ENCODE measurements at places on chromosomes 6 and 20. TPM values are rescaled to one million over a fixed set of nuclear protein-coding genes. Genes with fewer than 3 reads are reported as not detected.

- peak; percentile 71 for DNase-seq
Measured at GRCh38 chr20:57428324-57429158, 37.3 kb downstream of the RBM38 start.

DNA sequence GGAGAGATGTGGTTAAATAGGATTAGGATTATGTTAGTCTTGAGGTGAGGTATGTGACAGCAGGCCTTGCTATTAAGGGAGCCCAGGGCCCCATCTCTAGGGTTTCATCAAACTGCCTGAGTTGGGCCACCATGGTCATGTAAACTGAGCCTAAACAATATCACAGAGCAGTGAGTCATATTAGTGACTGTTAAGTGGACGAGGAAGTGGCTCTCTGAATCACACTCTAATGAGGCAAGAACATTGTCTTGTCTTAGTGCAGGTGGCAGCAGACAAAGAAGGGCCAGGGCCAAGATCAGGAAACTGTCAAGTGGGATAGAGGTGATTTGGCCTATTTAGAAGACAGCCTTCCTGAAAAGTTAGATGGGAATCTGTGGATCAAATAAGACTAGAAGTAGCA is 23.1 kb downstream of the ENPP3 start:
- DNase-seq = no peak

GRCh38 chr6:70956451-70957283 is at the start of gene B3GAT2:
Gene B3GAT2, minus strand, starts transcription at chr6:70957060. Its CDS starts 631 bp downstream, at chr6:70956429.
- peak; percentile 78 for DNase-seq

- DNase-seq = no peak
Measured at GRCh38 chr20:9886227-9886626, 47.4 kb upstream of the PAK5 start.

GRCh38 chr20:37880726-37881591 is 22.0 kb upstream of the VSTM2L start:
- DNase-seq = no peak

GRCh38 chr20:35237486-35237885 is 11.0 kb downstream of the MMP24 start:
- DNase-seq = no peak

DNA sequence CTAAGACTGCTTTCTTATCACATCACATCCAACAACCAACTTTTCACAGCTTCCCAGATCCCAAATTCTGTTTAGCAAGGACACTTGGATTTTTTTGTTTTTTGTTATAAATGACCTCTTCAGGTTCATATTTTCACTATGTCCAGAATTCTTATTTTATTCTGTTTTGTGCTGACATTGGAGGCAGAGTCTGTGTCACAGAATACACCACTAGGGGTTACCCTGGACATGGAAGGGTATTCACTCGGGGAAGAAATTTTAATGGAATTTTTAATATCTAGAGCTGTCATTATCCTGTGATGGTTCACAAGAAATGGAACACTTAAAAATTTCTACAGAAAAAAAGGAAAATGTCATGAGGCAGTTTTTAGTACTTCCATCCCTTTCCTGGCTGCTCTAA is 12.0 kb upstream of the SLC2A12 start:
- DNase-seq = no peak

DNA sequence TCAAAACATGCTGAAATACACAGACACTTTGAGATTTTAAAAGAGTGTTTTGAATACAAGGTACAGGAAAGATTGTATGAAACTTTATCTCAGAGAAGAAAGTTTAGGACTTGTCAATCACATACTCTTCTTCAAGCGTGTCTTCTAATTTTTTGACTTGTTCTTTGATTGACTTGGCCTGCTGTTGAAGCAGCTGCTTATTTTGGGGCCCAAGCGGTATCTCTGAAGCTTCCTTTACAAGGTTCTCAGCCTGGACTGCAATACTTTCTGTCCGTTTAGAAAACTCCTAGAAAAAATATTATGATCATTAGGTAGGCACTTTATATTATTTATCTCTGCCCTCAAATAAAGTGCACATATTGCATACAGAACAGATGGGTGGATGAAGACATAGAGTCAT is 201.3 kb downstream of the SYNE1 start:
- DNase-seq = no peak

- DNase-seq = no peak
Measured at GRCh38 chr6:169320013-169320412, 66.4 kb upstream of the THBS2 start.

DNA sequence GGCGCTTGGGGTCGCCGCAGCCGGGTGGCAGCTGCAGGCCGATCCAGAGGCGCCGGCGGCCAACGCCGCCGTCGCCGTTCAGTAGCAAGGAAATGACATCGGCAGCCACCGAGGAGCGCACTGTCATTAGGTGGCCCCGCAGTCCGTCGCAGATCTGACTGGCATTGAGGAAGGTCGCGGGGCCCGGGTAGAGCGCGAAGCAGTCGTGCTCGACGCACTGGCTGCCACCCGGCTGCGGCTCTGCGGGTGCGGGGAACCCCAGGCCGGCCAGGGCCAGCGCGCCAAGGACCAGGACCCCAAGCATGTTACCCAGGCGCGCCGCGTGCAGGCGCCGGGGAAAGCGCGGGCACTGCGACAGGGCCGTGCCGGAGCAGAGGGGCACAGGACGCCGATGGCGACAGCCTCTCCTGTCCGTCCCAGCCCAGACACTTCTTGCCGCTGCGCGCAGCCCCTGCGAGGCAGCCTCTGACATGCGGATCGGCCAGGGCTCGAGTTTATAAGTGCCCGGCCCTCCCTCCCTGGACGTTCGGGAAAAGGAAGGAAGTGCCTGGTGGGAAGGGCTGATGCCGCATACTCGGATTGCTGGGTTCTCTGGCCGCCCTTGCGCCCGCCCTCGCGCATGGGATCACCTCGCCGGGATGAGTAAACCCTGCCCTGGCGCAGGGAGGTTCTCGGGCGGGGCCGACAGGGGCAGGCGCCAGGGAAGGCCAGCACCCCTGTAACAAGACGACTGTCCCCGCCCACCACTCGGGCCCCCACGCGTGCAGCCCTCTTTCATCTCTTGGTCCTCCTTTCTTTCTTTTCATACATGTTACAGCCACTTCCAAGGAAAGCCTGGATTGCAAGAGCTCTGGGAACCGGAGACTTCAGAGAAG is at the start of gene THBD:
Gene THBD, minus strand, starts transcription at position 472 of the 875 bp plus-strand sequence. Its CDS starts 168 bp downstream, at position 304.
- DNase-seq = peak; percentile 80

DNA sequence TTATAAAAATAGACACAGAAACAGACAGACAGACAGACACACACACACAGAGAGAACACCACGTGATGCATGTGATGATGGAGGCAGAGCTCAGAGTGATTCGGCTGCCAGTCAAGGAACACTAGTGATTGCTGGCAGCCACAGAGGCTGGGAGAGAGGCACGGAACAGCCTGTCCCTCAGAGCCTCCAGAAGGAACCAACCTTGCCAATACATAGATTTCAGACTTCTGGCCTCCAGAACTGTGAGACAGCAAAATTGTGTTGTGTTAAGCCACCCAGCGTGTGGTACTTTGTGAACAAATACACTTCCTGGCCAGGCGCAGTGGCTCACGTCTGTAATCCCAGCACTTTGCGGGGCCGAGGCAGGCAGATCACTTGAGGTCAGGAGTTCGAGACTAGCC is 9.5 kb upstream of the PARD6B start:
- no peak for DNase-seq

DNA sequence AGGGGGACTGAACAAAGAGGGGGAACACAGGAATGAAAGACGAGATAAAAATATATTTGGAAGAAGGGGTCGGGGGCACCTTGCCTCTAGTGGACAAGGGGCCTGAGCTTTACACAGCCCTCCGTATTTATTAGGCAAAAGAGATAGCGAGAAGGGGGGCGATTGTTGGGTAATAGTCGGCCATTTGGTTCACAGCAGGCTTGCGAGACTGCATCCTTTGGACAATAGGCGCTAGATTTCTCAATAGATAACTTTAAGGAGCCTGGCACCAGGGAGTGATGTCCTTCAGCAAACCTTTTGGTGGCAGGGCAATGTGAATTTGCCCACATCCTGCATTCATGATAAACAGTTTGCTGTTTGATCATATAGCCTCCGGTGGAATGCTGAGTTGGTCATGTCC is 3.0 kb upstream of the NANP start:
- DNase-seq = no peak

DNA sequence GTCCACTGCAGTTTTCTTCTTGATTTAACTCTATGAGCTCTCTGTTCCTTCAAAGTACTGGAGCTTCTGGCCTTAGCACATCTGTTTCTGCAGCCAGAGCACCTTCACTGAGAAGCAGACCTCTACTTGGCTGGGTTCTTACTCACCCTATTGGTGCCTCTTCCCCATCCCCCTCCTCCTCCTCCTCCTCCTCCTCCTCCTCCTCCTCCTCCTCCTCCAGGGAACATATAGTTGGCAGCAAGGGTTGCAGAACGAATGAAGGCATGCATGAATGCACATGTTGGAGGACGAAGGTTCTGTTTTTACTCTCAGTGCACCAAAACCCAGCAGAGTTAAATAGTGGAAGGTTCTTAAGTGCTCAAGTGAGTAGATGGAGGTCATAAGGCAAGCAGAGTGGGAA is 141.0 kb upstream of the ESR1 start:
- no peak for DNase-seq

- DNase-seq = peak; percentile 70
Measured at GRCh38 chr20:49914310-49915117, 815 bp downstream of the SPATA2 start.

DNA sequence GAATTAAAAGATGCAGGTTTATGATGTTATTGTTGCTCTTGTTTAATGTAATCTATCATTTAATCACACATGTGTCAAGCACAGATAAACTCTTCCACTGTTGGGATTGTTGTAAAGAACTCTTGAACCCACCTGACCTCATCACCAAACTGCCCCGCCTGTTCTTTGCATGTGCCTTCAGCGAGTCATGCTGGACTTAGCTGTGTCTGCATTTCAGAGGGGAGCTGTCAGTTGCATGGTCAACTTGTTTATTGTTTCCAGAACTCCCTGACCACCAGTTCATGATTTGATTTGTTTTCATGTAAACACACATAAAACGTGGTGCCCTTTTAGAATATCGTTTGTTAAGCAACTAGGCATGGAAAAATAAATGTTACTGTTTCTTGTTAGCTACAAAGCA is 93.6 kb downstream of the KHDC1L start:
- no peak for DNase-seq

GRCh38 chr20:45212836-45213235 is 6.0 kb downstream of the SEMG1 start:
- no peak for DNase-seq

DNA sequence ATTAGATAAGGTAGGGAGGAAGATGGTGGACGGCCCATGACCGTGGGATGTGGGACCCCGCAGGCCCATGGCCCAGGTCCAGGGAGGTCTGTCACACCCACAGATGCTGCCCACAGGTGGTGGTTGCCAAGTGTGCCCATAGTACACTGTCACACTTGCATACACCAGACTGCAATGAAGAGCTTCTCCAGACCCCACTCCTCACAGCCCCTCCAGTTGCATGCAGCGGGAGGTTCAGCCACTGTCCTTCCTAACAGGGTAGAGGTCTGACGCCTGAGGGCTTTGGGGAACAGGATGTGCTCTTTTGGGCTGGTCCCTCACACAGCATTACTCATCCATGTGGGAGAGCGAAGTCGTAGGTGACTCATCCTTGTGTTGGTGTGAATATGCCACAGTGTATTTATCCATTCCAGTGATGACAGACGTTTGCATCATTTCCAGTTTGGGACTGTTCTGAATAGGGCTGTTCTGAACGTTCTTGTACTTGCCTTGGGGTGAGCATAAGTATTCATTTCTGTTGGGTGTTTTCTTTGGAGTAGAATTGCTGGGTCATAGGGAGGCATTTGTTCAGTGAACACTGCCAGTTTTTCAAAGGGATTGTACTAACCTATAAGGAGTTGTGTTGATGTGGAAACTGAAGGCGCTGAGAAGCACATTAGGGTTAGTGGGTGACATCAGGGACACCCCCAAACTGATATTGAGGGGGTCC is 10.1 kb upstream of the PYGB start:
- no peak for DNase-seq

DNA sequence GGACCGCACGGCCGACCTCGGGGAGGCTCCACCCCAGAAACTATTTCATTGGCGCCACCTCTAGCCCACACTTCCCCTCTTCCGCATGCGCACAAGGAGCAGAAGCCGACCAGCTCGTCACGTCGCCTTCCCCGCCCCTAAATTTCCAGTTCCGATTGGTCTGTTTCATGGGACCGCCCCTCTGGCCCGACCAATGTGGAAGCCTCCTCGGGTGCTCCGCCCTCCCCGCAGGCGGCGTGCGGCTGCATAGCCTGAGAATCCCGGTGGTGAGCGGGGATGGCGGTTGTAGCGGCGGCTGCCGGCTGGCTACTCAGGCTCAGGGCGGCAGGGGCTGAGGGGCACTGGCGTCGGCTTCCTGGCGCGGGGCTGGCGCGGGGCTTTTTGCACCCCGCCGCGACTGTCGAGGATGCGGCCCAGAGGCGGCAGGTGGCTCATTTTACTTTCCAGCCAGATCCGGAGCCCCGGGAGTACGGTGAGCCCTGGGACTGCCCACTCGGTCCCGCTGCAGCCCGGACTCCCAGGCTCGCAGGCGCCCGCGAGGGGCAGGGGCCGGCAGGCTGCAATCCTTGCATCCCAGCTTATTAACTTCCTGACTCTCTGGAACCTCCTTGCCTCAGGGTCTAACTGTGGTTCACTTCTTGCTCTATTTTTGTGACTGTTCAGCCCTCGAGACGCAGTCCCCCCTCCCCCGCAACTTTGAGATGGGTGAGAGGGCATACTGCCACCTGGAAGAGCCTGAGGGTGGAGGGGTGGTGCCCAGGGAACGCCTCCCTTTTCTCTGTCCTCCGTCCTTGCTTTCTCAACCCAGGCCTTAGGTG is at the start of gene BCKDHB:
Gene BCKDHB, plus strand, starts transcription at position 254 of the 818 bp plus-strand sequence. Its CDS starts 23 bp downstream, at position 277.
- DNase-seq = peak; percentile 95

DNA sequence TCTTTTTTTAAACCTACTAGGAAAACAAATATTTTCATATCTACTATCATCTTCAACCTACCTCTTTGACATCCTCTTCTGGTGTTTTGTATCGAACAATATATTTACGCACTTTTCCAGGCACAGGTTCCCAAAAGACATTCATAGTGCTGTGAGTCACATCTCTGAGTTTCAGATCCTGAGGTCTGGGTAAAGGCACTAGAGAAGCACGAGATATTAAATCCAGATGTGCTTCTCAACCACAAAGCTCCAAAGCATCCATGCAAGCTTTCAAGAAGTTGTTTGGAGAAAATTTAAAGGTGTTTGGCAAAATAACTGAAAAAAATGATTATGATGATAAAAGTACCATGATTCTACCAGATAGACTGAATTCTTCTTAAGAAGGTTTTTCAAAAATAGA is 62.7 kb downstream of the COL12A1 start:
- no peak for DNase-seq

- peak; percentile 71 for DNase-seq
Measured at GRCh38 chr6:159969921-159970320, 1.0 kb downstream of the IGF2R start.

OR2J3 gene
- not detected for total RNA-seq

- no peak for DNase-seq
Measured at GRCh38 chr20:53048387-53048786, 76.2 kb downstream of the TSHZ2 start.

LY6G5C gene
- 0.70 TPM for total RNA-seq

- DNase-seq = no peak
Measured at GRCh38 chr6:16719488-16719887, 41.8 kb downstream of the ATXN1 start.

- DNase-seq = no peak
Measured at GRCh38 chr6:56683882-56684281, 41.2 kb upstream of the DST start.

C20orf96 gene
- 2.1 TPM for total RNA-seq
